ENCODE measurements at places on chromosomes 12 and 14.

GRCh38 chr12:116502141-116502725 lies 56.9 kb upstream of the MAP1LC3B2 start:
- no peak for DNase-seq

DNA sequence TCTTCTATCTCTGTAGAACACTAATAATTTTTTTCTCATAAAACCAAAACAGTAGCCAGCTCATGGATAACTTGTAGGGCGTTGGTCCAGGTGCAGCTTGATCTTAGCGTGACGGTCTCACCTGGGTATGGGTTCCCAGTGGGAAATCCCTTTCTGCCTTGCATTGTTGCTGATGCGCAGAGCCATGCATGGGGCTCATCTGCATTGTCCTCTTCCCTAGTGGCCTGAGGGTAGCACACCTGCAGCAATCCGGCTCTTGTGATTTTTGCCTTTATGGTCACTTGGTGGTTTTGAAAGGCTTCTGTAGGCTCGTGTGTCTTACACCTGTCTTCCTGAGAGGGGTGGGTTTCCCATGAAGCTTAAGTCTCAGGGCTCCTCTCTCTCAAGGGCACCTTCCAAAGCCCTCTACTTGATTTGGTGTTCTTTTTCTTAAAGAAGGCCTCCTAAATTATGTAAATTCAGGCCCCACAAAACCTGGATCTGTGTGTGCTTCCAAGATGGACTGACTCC lies 130.6 kb downstream of the PRKCH start:
- DNase-seq, result no peak

DNA sequence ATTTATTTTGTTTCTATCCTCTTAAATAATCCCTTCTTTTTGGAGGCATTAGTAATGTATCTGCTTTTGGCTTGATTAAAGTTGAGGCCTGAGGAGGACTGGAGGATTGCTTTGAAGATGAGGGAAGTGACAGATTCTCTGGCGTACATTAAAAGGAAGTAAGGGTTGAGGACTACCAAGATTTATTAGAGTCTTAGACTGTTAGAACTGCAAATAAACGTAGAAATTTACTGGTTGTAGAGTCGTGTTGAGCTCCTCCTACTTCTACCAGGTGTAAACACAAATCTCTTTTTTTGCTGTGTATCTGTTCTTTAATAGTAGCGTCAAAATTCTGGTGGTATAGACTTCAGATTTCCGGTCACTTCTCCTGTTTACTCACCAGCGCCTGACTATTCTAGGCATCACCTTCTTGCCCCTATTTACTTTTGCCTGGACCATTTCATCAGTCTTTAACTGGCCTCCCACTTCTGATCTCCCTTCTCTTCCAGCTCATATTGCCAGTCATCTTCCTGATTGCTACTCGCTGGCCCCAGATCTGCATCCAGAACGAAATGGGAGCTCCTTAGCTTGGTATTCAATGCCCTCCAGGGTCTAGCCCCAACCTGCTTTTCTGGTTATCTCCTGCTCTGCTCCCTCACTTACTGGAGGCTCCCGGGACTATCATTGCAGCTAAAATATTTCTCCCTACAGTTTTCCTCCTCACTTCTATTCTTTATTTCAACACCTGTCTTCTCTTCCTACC lies 8.4 kb upstream of the EID3 start:
- DNase-seq, result no peak

GRCh38 chr14:72644038-72644437 lies 249.9 kb downstream of the DPF3 start:
- no peak for DNase-seq

DNA sequence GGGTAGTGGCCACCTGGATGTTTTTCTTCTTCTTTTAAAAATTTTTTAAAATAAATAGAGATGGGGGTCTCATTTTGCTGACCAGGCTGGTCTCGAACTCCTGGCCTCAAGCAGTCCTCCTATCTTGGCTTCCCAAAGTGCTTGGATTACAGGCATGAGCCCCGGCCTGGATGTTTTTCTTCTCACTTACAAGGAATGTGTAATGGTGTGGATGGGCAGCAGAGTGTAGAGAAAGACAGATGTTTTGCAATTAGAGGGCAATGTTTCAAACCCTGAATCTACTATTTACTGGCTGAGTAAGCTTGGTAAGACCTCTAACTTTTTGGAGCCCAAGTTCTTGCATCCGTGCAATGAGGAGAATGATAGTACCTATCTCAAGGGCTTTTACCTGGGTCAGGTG lies 48.1 kb downstream of the ADCK1 start:
- DNase-seq, result no peak

DNA sequence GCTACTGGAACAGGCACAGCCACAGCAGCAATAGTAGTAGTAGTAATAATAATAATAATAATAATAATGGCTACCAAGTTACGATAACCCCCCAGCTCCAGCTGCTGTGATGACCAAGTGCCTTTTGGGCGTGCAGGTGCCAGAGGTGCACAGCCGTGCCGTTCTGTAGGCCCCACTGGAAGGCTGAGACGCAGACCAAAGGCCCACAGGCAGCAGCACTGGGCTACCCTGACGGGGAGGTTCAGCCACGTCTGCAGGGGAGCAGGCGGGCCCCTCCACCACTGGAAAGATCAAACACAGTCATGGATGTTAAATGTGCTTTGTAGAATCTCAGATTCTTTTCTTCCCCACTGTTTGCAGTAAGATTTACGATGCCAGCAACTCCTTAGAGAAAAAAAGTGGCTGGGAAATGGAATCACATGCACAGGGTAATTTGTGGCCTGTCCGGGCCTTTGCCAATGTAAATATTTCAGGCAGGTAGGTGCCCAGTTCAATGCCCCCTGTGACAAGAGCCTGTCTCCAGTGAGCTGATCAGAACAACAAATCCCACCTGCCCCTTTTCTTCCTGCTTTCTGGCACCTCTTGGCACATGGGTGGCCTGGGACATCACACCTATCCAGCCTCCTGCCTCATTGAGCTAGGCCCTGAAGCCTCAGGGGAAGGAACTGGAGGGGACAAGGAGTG lies 32.6 kb downstream of the CCDC85C start:
- no peak for DNase-seq

GRCh38 chr12:32450363-32450762 lies 51.0 kb downstream of the FGD4 start:
- DNase-seq, result no peak

GRCh38 chr12:88643685-88644084 lies 63.4 kb upstream of the KITLG start:
- DNase-seq, result no peak

- DNase-seq, result no peak
These were observed 10.4 kb upstream of the ENDOU start for GRCh38 chr12:47735649-47736048.

- no peak for DNase-seq
These were observed 238.7 kb downstream of the AKAP6 start for GRCh38 chr14:32567543-32568384.

DNA sequence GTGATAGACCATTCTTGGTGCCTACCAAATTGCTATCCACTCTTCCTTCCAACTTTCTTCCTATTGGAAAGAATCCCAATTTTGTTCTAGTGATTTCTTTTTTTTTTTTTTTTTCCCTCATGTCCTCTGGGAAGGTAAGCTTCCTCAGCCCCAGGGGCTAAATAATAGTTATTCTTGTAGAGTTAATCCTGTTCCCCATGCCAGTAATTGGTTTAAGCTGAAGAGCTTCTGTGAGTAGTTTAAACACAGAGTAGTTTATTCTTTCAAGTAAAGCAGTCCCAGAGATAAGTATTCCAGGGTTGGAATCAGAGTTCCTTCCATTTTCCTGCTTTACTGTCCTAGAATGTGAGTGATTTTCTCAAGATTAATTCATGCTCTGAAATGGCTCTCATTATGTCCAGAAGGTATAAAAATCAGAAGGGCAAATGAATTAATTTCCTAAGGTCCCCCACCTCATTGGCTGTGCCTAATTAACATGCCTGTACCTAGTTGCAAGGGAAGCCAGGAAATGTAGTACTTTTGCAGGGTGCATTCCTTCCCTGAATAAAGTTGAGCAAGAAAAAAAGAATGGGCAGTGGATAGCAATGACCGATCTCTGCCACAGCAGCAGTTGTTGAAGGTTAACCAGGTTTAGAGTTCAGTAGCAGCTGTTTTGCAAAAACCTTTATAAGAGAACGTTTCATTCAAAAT lies 97.8 kb downstream of the PLEKHA5 start:
- no peak for DNase-seq

DNA sequence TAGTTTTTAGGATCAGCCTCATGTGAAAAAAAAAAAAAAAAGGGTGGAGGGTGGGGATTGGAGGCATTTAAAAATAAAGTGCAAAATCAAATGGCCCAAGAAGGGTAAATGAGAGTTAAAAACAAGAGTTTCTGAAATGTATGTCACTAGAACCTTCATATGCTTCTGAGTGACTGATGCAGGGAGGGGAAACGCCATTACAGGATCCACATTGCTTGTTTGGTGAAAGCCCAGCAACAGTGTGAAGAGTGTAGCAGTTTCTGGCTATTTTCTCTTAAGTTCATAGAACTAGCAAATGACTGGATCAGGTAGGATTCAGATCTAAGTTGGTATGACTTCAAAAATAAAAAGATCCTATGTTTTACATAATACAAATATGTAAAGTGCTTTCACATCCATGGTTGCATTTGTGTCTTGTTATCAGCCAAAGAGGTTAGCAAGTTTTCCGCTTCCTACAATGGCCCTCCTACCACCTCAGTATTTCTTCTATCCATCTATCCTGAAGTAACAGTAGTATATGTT lies 2.9 kb downstream of the CHPT1 start:
- no peak for DNase-seq

DNA sequence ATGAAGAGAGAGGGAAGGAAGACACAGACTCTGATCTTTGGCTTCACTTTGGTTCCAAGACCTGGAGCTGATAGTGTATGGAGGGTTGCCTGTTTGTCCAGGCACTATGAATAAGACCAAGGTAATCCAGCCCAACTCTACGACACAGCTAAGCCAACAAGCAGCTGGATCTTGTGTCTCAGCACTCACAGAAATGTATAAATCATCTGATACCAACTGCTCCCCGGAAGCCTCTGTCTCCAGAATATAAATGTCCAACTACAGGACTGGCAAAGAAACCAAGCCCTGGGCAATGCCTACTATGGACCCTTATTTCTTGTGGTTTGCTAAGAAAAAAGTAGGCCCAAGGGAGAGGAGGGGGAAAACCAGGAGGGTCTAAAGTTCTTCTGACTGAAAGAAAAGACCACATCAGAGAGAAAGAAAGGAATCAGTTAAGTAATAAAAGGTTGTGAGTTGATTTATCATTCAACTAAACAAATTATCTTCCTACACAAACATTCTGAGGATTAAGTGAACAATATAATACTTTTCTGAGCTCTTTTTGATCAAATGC lies 204.0 kb downstream of the DAD1 start:
- DNase-seq, result no peak

DNA sequence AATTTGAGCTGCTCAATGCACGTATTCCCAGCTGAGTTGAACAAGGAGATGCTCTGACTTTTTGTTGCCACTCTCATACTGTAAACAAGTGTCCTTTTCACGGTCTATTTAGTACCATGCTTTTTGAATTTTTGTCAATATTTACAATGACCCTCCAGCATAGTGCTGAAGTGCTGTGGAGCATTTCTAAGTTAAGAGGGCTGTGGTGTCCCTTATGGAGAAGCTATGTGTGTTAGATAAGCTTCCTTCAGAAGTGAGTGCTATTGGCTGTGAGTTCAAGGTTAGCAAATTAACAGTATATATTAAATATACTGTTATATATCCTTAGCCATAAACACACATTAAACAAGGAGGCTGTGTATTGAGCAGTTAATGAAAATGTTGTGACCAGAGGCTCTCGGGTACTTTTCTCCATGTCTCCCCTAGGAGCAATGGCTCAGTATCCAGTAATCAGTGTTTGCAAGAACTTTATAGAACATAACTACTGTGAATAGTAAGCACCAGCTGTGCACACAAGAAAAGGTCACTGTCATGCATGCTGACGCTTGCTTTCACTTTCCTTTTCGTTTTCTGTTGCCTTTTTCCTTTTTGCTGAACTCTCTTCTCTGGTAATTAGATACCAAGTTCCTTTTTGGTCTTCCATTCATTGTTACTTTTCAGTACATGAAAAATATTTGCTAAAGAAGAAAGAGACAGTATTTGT lies 187.2 kb upstream of the NEDD1 start:
- DNase-seq, result peak; percentile 44

GRCh38 chr12:133156125-133156690 lies 25.1 kb upstream of the ZNF268 start:
- no peak for DNase-seq

DNA sequence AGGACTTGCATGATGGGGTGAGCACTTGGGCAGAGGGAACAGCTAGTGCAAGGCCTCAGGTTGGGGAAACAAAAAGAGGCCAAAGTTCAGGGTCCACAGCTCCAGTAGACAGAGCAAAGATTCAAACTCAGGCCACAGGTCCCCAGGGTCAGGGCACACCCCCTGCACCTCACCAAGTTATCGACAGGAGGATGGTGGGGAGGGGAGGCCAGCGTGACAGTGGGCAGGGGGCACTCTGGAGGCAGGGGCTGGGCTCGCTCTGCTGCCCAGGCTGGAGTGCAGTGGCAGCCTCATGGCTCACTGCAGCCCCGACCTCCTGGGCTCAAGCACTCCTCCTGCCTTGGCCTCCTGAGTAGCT lies 32.4 kb upstream of the ULK1 start:
- no peak for DNase-seq

- peak; percentile 86 for DNase-seq
These were observed 8.1 kb downstream of the CORO1C start for GRCh38 chr12:108722992-108723766.

GRCh38 chr14:67856827-67857226 lies 37.2 kb downstream of the RAD51B start:
- no peak for DNase-seq

DNA sequence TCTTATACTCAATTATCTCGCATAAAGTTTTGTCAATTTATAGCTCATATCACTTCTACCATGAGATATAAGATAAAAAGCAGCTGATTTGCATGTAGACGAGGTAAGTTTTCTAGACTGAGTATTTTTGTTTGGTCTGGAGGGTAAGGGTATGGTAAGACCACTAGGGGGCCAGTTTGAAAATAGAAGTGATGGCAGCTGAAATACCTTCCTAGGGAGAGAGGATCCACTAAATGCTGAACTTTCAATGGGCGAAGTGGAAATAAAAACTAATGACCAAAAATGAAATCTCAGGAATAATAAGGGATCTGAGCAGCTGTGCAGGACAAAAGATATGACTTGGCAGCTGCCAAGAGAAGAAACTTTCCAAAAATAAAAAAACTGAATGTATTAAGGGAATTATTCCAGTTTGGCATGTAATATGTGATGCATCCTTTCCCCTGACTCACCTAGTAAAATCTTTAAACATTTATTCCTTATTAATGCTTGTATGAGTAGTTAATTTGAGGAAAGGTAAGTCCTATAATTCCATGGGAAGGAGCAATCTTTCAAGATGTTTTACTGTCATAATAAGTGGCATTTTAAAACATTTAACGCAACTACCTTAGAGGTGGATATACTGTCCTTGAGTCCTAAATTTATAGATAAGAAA lies 754.5 kb downstream of the C12orf50 start:
- DNase-seq, result peak; percentile 6

DNA sequence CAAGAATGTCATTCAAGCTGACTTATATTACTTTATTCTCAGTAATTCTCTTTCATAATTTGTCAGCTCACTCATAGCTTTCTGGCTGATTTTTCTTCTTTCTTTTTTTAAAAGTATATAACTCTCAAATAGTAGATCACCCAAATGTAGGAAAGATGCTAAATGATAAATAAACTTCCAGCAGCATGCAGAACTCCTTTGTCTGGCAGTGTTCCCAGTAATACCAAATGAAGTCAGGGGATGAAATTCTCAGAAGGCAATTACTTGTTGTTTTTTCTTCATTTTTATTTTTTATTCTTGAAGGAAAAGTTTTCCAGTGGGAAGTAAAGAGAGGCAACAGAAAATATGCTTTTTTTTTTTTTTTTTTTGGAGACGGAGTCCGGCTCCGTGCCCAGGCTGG lies 133.3 kb upstream of the SLCO1C1 start:
- DNase-seq, result no peak
